Putamen (tissue), 1 donor: ENCODE measurements at places on chromosomes 2 and 18.
A peak's percentile ranks its signal among the peaks of the same experiment; 100 is the strongest.

DNA sequence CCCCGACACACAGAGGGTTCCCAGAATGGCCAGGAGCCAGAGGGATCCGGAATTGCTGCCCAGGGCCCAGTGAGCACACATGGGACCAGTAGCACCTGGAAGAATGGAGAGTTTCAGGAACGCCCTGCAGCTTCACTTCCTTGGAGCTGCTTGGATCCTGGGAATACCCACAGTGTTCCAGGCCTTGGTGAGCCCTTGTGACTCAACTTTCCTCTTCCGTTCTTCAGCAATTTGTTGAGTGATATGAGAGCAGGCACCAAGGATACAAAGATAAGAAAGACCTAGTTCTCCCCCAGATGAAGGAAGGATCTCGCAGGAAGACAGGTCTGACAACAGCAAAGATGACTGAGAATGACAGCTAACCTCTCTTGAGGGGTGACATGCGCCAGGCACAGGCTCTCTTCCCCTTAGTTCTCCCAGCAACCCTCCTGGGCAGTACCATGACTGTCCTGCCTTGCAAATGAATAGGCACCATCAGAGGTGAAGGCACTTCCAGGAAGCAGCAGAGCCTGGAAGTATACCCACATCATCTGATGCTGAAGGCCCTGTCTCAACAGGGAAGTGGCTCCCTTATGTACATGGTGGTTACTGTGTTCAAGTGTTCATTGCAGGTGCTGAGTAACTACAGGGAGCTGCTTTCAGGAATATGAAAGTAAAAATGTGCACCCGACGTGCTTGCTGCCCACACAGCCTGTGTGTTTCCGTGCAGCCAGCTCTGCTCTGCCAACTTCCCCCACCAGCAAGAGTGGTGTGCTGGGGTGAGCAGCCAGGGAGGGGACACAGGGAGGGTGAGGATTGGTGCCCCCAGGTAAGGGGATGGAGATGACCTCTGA is 116.2 kb downstream of the STPG4 start:
- DNase-seq, result peak; percentile 71

- no peak for DNase-seq
Observed at GRCh38 chr2:108267101-108267500, 21.6 kb upstream of the SULT1C2 start.

DNA sequence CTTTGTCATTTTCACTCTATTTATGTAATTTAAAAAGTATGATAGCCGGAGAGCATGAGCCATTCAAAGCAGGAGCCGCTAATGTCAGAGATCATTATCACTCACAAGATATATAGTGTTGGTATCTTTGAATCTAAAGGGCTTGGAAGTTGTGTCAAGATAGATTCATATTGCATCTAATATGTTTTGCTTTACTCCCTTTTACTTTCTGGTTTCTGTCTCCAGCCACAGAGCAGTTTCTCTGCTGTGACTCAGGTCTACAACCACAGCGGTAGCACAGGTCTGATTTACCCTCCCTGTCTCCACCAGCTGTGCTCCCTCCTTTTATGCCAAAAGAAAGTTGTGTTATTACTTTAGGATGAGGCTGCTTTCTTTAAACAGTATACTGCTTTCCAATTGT is 424.0 kb downstream of the ARHGAP15 start:
- no peak for DNase-seq

DNA sequence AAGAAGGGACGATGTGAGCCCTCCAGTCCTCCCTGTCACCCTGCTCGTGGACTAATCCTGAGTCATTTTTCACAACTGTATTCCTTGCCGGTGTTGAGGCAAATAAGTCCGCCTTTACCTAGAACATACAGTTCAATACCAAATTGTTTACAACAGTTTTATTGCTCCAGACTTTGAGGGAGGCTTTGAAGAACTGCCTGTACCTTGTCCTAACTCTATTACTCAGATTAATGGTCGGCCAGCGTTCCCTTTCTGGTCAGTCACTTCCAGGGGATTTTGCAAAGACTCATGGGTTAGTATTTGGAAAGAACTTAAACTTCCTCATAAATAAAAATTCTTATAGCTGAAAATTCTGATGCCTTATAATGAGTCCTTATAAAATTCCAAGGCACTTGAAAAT is 85.1 kb upstream of the ZNF532 start:
- no peak for DNase-seq

GRCh38 chr2:239825705-239825979 is 199.5 kb downstream of the NDUFA10 start:
- DNase-seq, result no peak

- DNase-seq, result no peak
Observed at GRCh38 chr2:213834746-213835145, 550.5 kb downstream of the SPAG16 start.

DNA sequence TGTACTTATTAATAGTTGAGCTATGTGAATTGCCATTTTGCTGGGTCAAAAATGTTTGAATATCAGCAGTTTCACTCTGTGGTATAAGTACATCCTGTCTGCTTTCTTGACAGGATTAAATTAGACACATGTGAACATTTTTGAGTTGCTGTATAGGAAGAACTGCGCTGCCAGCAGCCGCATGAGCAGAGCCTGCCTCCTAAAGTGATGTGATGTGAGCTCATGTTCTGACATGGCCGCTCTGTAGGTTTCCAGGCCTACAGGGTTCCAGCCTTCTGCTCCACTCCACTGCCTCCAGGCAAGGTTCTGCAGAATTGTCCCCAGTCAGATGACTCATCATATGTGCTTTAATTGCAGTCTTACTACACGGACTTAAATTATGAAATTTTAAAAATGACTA is 119.7 kb upstream of the NFATC1 start:
- no peak for DNase-seq

GRCh38 chr2:215942194-215942593 is 71.2 kb downstream of the MREG start:
- DNase-seq, result no peak

GRCh38 chr2:174025271-174026121 is 60.3 kb upstream of the SP3 start:
- DNase-seq, result no peak

DNA sequence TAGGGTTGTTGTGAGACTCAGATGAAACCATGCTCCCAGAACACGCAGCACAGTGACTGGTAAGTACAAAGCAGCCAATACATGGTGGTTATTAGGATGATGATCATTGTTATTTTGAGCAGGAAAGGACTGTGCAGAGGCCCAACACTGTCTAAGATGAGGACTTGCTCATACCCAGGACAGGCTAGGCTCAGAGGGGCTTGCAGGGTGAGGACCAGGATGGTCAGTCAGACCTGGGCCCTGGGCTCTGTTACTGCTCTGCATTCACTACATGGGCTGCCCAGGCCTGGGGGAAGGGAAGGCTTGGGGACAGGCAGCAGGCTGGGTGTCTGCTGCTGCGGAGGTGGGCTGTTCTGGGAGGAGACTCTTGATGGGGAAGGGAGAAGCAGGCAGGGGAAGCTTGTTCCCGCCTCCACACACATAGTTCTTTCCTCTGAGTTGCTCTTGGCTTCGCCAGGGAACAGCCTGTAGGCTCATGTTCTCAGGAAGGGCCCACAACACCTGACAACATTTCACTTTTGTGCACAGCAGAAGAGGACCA is 17.5 kb downstream of the CAPN13 start:
- no peak for DNase-seq

DNA sequence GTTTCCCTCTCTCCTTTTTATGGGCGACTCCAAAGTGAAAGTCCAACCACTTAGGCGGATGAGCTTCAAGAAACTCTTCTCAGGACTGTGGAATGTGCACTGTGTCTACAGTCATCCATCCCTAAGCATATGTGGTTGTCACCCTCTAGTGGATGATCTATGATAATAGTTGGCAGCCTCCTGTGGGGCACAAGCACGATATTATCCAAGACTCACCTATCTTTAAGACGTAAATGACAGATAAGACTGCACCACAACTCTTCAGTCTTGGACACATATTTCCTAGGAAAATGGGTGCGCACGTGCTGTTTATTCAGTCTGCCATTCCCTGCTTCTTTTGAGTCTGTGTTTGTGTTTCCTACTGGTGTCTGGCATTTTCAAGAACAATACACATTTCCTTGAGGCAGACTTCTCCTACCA is 145.5 kb upstream of the CTAGE1 start:
- peak; percentile 18 for DNase-seq

DNA sequence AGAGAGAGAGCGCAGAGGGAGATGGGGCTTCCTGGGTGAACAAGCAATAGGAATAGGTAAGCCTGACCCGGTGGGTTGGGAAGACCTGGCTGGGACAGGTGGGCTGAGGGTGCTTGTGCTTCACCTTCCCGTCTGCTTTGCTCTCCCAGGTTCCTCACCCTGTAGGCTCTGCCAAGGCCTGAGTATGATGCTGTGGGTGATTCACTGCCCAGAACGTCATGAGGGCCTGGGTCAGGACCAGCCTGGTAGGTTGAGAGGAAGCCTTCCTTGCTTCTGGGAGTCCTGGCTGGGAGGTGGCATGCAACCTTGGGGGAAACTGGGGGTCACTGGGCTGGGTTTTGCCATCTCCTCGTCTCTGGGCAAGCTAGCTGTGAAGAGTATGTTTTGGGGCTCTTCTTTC is 220.2 kb upstream of the APCDD1 start:
- DNase-seq, result no peak

DNA sequence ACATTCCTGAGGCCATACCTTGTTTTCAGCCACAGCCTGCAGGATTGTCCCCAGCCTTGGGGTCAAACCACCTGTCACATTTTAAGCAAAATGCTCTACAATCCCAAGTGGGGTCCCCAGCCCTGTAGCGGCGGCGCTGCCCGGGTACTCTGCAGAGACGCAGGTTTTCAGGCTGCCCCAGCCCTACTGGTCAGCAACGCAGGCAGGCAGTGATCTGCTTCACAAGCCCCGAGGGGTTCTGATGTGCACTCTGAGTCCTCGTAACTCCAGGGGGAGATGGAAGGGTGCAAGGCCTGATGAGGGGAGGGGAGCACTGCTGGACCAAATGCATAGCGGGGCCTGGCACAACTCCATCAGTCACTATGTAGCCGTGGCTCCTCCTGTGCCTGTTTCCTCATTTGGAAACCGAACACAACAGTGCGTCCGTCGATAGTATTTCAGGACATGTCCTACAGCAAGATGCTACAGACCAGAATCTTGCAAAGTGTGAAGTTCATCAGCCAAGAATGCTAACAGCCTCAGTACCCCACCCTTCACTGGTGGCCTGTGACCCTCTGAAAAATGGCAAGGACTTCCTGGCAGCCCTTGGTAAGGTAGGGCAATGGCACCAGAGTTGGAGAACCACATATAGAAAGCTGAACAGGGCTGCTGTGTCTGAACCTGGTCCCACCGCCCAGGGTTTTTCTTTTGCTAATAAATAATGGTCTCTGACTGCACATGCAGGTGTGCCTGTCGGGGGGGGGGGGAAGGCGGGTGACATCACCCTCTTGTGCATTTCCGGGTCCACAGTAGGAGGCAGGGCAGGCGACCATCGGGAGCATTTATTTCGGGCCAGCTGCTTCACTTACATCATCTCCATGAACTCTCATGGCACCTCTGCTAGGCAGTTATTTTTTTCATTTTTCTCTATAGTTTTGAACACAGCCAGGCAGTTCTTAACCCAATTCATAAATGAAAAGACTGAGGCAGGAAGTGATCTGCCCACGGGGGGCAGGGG is 50.6 kb upstream of the TFCP2L1 start:
- DNase-seq, result no peak

DNA sequence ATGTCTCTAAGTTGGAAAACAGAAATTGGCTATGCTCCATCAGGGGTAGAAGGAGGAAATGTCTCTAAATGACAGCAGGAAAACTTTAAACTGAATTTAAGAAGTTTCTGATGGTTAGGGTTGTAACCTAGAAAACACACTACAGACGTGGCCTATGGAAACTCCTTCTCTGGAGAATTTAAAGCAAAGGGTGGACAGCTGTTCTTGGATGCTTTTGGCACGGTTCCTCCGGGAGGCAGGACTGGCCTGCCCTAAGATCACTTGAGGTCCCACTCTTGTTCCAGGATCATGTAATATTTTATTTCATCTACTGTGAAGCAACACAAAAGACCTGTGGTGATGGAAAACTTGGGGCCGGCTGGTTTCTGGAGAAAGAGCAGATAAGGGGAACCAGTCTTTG is 77.0 kb downstream of the NRP2 start:
- DNase-seq, result no peak

- DNase-seq, result no peak
Observed at GRCh38 chr18:74708169-74708568, 110.5 kb downstream of the ZNF407 start.

DNA sequence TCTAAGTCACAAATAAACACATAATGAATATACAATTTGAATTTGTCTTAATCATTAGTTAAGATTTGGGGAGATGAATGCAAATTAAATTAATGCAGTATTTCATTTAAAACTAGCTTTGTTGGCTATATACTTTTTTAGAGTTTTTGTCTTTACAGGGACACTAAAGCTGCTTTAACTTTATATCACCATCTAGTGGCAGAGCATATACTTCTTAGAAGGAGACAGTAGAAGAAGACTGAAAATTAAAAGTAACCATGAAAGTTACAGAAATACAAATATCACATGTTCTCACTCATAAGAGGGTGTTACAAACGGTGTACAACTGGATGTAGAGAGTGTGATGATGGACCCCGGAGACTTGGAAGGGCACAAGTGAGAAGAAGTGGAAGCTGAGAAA is 268.3 kb upstream of the NETO1 start:
- no peak for DNase-seq

DNA sequence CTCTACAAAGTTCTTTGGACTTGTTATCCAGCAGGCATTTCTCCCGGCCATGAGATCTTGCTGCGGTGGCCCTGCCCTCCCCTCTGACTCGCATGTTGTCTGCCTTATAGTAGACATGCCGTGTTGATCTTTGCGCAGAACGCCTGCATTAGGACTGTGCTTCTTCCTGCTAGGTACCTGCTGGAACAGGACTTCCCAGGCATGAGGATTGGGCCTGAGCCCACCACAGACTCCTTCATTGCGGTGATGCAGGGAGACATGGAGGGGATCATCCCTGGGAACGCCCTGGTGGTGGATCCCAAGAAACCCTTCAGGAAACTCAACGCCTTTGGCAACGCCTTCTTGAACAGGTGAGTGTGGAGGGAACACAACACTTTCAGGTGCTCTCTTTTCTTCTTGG is 10.1 kb downstream of the EHD3 start:
- no peak for DNase-seq

- no peak for DNase-seq
Observed at GRCh38 chr2:45937990-45938389, 286.5 kb downstream of the PRKCE start.

- no peak for DNase-seq
Observed at GRCh38 chr2:12502759-12503158, 214.0 kb upstream of the TRIB2 start.

DNA sequence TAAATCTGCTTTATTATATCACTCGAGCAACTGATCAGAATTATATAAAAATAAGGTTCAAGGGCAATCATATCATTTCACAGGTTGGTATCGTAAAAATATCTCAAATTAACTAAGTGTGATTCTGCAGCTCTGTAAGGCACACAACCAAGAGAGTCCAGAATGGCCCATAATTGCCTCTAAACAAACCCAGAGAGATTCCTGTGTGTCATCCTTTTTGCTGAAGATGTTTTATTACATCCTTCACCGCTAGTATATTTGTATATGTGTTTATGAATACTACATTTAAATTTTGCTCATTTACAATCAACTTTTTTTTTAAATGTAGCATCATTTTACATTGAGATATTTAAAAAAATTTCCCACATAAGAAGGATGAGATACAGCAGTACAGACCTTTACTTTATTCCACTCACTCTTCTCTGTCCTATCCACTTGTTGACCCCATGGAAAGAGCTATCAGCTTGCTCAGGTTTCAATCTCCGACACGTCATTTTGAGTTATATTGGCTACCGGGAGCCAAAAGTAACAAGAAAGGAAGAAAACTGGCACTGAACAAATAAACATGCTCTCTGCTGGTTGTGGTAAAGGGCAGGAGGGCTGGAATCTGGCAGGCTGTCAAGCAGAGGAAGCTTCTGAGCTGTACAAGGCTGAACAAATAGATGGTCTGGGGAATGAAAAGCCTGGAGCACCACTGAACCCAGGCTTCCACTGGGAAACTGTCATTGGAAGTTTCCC is 23.1 kb downstream of the PLA2R1 start:
- DNase-seq, result no peak
